ENCODE measurements at places on chromosomes 4 and X.

DNA sequence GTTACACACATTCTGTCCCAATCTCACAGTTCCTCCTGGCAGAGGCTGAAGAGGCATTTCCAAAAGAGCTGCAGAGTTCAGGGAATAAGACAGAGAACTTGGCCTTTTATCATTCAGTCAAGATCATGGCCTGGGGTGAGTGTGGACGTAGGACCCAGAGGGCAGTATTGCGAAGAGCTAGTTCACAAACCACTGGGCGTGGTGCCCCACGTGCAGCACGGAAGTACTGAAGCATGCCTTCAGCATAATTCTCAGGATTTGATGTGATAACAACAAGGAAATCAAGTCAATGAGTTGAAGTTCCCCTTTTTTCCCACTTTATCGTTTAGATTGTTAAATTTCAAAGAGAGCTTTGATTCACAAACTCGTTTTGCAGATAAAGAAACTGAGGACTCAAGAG, 117.7 kb downstream of the RELL1 start:
- DNase-seq = no peak

- no peak for DNase-seq
Measured at GRCh38 chr4:41696131-41696530, 52.4 kb downstream of the PHOX2B start.

DNA sequence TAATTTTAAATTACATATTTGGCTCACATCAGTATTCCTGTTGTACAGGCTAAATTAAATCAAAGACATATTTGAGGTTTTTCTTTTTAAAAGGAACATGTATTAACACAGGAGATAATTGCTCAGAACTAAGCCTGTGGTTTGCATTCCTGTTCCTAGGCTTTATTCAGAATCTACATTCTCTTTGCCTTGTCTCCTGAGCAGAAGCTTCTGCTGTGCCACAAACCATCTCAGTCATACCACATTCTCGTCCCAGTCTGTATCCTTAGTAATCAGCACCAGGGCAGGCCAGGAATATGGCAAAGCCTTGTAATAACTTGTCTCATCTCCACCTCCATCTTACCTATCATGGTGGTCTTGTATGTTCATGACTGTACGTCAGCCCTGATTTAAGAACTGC, 162.8 kb downstream of the ARHGAP24 start:
- DNase-seq = no peak

DNA sequence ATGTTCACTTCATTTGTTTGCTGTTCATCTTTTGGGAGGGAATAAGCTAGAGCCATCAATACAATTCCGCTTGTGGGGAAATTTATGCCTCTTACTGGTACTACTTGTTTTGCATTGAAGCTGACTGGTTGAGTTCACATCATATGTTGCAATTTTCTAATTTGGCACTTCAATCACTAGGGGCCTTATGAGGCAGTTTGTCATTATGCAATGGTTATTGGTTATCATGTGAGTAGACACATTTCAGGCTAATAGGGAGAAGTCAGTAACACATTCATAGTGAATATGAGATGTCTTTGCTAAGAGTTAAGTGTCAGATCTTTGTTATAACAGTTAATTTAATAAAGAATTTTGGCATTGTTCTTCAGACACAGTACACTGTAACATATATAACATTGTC, 5.0 kb downstream of the RPL36A start:
- DNase-seq = no peak

- no peak for DNase-seq
Measured at GRCh38 chrX:7143941-7144525, 3.5 kb upstream of the STS start.

DNA sequence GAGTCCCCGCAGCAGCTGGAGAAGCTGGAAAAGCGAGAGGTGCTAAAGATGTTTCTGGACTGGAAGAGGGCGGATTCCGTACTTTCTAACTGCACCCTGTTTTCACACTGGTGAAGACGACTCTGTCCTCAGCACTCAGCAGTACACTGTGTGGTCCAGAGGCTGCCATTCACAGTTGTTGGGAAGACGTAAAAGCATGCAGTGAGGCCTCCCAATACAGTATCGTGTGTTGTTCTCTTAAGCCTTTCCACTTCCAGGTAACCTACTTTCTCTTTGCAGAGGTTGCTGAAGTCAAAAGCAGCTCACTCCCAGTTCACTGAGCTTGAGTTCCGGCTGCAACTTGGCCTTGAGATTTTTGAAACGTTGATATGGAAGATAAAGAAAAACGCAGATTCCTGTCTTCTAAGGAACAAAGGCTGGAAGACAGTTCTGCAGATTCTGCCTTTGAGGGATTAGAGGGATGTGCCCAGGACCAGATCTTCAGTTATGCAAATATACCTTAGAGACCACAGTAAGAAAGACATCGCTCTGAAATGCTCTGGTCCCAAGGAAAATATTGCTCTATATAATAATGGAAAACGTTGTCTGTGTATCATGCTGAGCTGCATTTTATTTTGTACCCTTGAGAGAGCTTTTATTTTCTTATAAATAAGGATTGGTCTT, 540.9 kb downstream of the TRIML1 start:
- no peak for DNase-seq

DNA sequence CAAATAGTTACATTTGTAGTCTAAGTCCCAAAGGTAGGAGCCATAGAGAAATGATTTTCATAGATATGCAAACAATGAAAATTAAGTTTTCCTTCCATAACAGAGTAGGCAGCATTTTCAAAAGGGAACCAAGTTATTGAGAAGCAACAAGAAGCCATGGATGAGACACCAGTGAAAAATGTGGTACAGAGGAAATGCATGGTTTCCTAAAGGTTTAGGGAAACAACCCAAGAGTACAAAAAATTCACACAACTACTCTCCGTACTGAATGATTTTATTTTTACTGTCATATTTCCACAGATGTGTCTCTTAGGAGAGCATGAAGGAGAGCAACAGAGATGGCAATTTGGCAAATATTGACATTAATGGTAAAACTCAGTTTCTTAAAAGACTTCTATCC, 1408.9 kb upstream of the PCDH7 start:
- DNase-seq = no peak

DNA sequence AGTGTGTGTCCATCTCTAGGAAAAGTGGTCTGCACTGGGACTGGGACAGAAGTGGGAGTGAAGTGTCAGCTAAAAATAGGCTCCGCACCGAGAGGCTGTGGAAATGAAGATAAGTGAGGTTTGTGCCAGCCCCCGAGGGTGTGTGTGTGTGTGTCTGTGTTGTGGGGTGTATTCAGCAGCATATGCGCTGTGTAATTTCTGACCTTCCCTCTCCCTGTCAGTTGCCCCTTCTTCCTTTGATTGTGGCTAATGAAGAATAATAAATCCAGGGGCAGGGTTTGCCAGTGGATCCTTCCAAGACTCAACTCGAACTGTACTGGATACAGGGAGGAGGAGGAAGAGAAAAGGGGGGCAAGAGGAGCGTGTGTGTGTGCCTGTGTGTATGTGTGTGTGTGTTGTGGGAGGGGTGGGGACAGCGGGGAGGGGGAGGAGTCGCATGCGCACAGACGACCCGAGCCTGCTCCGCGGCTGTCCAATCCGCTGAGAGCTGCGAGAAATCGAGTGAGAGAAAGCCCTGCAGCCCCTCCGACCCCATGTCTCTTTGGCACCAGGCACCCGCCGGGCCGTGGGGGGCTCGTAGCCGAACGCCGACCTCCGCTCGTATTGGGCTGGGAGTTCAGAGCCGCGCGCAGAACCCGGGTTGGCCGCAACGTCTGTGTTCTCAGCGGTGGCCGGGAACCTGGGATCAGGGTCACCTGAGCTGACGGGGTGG, 916 bp upstream of the POU4F2 start:
- DNase-seq = no peak

GRCh38 chrX:116605576-116605975, 142.8 kb upstream of the CT83 start:
- no peak for DNase-seq

DNA sequence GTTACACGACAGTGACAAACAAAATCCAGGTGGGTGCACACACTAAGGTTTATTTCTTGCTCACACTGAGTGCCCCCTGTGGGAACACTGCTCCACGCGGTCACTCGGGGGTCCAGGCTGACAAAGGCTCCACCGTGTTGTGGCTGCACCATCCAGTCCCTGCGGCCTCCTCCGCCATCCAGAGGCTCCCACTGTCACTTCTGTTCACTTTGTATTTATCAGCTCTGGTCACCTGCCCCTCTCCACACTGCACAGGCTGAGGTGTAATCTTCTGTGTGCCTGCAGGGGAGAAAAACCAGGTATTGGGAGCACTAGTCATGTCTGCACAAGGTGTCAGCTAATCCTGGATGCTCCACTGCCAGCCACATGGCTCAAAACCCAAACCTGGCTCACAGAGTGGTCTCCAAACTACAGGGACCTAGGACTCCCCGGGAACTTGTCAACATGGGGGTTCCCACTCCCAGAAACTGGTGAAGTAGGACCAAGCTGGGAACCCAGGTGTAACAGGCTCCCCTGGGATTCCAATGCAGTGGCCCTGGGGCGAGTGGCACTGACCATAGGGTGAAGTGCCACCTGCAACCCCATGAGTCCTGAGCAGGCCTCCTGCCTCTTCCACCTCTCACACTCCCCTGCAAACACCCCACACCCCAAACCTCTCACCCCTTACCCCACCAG, 25.5 kb downstream of the HMX1 start:
- DNase-seq = no peak

DNA sequence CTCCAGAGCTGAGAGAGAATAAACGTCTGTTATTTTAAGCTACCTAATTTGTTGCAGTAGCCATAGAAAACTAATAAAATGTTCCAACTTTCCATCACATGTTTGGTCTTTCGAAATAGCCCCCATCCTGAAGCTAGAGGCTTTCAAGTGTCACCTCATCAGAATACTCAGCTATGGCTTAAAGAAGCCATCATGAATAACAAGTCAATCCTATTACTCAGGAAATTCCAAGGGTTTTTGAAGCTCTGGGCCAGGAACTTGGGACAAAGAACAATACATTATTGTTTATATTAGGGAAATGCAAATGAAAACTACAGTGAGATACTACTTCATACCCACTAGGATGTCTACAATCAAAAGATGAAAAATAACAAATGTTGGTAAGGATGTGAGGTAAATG, 42.2 kb downstream of the TBCK start:
- no peak for DNase-seq

GRCh38 chr4:86549163-86549788, 44.8 kb upstream of the PTPN13 start:
- DNase-seq = no peak

Measured in dorsolateral prefrontal cortex (tissue), 122 donors.